ENCODE measurements at places on chromosomes 4 and X.

DNA sequence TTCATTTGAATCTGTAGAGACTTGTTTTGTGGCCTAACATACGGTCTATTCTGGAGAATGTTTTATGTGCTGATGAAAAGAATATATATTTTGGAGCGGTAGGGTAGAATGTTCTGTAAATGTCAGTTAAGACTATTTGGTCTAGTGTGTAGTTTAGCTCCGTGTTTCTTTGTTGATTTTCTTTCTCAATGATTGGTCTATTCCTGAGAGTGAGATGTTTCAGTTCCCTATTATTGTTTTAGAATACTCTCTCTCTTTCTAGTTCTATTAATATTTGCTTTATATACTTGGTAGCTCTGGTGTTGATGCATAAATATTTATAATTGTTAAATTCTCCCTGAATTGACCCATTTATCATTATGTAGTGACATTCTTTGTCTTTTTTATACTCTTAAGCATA lies 236.5 kb downstream of the GLUD2 start:
- DNase-seq, result no peak

DNA sequence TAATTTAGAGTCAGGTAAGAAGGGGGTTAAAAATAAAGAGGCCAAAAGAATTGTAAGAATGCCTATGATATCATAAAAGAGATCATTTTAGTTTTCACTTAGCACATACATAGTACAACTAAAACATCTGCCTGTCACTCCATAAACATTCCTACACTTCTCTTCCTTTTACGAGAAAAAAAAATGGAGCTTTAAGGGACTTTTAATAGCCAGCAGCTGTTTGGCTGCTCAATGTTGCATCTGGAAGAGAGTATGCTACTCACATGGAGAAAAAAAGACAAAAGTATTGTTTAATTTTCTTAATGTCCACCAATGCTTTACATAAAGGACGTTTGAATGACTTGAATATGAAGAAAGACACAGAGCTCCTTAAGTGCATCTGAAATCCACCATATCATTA lies 48.7 kb upstream of the TNIP3 start:
- DNase-seq, result no peak

DNA sequence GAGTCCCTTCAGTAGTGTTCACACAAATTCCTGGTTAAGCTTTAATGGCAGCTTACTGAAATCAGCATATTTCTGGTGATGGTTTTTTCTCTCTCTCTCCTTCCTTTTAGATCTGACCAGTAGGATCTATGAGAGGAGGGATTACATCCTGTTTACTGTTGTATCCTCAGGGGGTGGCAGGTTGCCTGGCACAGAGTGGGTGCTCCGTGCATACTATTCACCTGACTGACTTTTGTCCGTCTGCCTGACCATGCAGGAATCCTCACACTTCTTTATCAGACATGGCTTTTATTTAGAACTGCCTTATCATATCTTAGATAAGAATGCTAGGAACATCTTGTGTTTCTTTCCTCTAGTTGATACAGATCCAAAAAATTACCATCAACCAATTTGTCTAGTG lies 29.6 kb downstream of the MCUB start:
- no peak for DNase-seq

- DNase-seq, result no peak
Observed at GRCh38 chrX:51697397-51697796, 12.9 kb upstream of the CENPVL1 start.

DNA sequence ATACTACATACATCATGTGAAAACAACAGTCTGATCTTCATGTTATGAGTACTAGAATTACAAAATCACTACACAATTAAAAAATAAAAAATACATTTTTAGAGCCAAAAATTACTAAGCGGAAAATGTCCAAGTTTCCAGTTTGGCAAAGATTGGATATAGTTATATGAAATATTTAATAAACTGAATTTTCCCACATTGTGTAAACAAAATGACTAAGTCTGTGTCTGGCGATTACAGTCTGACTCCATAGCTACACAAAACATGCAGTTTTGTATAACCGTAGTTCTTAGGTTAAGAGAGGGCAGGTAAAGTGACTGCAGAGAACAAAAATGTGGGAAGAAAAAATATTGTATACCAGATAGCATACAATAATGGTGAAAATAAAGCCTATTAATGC lies 59.2 kb upstream of the TMEM47 start:
- no peak for DNase-seq

- peak; percentile 38 for DNase-seq
Observed at GRCh38 chrX:37785569-37785968, 5.7 kb downstream of the CYBB start.

GRCh38 chrX:70954871-70955270 lies 24.0 kb upstream of the SLC7A3 start:
- DNase-seq, result no peak

DNA sequence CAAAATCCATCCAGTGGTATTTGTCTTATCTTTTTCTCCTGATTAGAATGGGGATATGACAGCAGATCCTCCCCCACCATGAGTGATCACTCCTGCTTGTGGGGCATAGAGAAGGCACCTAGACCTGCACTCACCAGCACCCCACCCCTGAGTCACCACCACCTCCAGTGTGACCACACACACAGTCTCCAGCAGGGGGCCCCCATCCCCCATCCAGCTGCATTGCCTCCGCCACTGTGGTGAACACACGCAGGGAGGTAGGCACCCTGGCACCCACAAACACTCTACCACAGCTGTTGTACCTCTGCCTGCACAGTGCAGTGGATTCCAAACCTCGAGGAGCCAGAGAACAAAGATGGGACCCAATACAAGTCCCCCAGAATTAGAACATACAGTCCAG lies 9.0 kb upstream of the MAGEA8 start:
- DNase-seq, result peak; percentile 0

- no peak for DNase-seq
Observed at GRCh38 chr4:188110741-188111471, 1.5 kb upstream of the TRIML2 start.

DNA sequence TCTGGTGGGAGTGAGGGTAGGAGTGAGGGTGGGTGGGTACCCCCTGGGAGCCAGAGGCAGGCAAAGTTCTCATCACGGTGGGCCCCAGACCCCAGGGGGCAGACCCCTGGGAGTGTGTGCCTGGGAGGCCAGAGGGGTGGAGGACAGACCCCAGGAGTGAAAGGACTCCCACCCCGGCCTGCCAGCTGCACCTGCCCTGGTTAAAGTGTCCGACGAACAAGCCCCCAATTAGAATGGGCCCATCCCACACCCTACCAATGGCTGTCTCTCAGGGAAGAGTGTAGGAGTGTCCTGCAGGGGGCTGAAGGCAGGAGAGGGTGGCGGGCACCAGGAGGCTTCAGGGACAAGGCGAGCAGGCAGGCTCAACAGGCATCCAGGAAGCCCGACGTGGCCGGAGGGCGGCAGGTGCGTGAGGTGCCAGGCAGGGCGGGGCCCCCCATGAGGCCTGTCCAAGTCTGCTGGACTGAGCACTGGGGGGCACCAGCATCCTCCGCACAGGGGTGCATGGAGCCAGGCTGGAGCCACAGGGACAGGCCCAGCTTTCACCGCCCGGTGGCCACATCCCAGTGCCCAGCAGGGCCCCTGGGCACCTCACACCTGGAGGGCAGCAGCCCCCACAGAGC lies 8.7 kb downstream of the PDE6B start:
- no peak for DNase-seq

DNA sequence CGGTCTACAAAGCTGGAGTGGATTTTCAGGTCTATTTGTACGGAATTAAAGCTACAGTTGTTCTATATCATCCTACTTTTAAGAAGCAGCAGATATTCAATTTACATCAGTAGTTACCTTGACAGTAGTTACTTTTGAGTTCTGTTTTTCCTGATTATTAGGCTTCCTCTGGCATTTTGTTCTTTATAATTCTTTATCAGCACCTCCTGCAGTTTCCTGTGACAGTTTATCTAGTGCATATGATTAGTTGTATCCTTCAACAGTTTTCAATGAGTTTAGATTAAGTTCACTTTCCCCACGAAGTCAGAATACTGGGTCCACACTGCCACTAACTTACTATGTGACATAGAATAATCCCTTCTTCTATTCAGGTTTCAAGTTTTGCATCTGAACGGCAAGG lies 71.7 kb downstream of the IDS start:
- DNase-seq, result no peak

DNA sequence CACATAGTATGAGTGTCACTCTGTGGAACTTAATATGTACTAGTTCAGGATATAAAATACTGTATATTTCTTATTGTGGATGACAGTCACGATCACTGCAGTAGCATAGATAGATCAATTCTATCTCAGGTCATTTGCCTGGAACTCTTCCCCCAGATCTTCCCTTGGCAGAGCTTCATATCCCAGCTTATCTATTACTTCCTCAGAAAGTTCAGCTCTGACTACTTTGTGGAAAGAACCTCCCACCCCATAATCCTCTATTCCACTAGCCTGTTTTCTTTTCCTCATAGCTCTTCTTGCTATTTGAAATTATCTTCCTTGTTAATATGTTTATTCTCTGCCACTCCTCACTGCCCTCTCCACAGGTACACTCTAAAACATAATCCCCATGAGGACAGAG lies 10.9 kb downstream of the FAM241A start:
- DNase-seq, result no peak

- no peak for DNase-seq
Observed at GRCh38 chr4:96194993-96195392, 355.1 kb downstream of the PDHA2 start.

GRCh38 chr4:69617083-69617694 lies 22.3 kb downstream of the UGT2A2 start:
- peak; percentile 64 for DNase-seq

DNA sequence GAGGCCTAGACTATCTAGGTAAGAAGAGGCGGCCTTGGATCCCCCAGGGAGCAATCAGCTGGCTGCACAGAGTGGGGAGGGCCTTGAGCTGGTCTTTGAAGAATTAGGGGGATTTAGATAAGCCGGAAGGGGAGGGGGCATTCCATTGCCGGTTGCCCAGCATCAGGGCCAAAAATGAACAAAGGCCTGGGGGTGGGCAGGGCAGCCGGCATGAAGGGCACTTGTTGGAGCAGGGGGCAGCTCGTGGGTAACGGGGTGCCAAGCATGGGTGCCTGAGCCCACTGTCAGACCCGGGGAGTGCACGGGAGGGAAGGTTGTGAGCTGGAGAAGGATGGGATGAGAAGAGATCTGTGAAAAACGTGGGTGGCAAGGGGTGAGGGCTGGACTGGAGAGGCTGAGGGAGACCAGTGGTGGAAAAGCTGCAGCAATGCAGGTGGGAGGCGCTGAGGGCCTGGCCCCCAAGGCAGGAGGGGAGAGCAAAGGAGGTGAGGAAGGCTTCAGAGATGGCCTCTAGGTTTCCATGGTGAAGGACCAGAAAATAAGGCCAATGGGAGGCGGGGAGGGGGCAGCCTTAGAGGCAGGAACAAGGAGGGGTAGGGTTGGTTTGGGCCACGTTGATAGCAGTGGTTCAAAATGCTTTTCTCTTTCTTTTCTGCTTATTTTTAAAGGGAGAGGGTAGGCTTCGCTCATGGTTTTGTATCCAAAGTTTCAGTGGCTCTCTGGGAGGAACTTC lies 8.6 kb downstream of the KLF3 start:
- DNase-seq, result no peak

GRCh38 chrX:46755671-46756070 lies 3.2 kb downstream of the SLC9A7 start:
- DNase-seq, result no peak

DNA sequence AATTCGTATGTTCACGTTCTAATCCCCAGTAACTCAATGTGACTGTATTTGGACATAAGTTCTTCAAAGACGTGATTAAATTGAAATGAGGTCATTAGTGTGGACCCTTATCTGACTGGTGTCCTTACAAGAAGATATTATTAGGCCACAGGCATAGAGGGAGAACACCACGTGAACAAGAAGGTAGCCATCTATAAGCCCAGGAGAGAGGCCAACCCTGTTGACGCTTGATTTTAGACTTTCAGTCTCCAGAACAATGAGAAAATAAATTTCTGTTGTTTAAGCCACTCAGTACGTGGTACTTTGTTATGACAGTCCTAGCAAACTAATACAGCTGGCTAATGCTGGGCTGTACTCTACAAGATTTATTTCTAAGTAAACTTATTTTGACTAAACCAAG lies 1.5 kb upstream of the EIF1AX start:
- no peak for DNase-seq

DNA sequence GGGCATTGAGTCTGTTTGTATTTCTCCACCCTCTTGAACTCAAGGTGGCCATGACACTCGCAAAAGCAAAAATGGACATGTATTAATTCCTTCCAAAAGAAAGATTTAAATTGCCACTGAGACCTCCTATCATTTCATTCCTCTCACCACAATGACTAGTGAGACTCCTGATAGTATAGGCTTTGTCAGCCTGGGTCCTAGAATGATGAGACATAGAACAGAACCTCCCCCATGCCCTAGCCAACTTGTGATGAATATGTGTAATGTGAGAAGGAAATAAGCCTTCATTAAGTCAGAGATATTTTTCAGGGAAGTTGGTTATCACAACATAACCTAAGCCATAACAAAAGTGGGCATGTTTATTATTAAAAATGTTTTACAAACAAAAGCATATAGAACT lies 62.5 kb downstream of the ASB9 start:
- DNase-seq, result no peak

GRCh38 chr4:63211776-63212479 lies 1197.3 kb downstream of the TECRL start:
- DNase-seq, result no peak

- DNase-seq, result no peak
Observed at GRCh38 chr4:126057371-126057770, 742.6 kb downstream of the FAT4 start.

GRCh38 chr4:94533405-94534223 lies 81.9 kb downstream of the PDLIM5 start:
- no peak for DNase-seq

DNA sequence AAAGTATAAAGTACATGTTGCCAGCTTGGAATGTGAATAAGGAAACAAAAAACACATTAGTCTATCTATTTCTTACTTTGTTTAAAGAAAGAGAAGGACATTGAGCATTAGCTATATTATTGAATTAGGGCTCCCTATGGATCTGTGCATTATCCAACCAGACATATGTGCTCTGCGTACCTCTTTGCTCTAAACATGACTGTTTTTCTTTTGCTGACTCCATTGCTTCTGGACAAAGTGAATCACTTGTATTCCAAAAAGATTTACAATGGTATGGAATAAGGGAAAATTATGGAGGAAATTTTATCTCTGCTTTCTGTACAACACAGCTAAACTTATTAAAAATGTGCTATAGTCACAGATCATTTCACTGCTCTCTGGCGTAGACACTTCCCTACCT lies 727.8 kb upstream of the LCORL start:
- DNase-seq, result no peak

DNA sequence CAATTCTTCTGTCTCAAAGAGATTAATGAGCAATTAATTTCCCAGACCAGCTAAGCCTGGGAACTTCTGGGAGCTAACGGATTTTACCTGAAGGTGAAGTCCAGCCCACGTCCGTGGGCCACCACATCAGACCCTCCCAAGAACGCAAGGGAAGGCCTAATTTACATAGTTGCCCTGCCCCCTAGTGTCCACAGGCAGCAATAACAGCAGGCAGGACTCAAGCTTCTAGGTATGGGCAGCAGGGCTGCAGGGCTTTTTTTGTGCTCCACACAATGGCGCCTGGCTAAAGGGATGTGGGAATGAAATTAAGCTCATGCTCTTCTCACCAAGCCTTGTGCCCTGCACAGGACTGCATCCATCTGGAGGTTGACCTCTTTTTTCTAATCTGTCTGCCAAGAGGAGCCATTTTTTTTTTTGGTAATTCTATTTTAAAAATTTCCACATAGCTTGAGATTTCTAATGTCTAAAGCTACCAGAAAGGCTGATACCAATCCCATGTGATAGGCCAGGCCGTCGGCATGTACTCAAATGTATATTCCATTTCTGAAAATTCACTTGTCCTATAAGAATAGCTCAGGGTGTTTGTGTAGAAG lies 111.9 kb upstream of the TMEM164 start:
- DNase-seq, result peak; percentile 50

GRCh38 chr4:109506890-109507289 lies 53.2 kb upstream of the MCUB start:
- no peak for DNase-seq
